ENCODE measurements at places on chromosomes 7 and 10.

DNA sequence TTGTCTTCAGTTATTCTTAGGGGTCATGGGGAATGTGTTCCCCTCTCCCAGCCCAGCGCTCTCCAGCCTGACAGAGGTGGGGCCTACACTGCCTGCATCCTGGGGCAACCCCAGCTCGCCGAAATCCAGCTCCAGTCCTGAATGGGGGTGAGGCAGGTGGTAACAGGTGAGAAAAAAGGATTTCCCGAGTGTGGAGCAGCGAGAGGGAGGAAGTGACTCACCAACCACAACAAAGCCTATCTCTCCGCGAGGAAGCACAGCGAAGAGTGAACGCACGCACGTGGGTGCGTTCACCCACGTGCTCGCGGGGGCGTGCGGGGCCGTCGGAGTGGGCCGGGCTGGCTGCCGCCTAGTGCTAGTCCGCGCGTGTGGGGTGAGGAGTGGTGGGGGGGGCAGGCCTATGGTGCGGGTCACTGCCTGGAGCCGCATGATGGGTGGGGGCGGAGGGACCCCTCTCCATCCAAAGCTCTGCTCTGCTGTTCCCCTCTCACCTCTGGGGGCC is 855 bp upstream of the PALD1 start:
- peak; percentile 38 for DNase-seq

- no peak for DNase-seq
These were observed 21.6 kb downstream of the DNTT start for GRCh38 chr10:96325719-96326373.

DNA sequence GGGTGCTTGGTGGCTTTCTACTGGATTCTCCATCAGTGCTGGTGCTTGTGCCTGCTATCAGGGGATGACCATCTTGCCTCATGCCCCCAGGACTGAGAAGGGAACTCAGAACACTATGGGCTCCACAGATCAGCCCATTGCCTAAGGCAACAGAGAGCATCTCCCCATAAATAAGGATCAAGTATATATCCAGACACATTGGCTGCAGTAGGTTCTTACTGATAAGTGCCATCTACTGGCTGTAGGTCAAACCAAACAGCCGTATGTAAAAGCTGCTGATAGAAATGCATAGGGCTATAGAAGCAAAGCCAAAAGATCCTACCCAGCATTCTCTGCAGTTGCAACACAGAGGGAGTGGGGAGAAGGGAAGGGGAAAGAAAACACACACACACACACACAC is 153.7 kb downstream of the CDK14 start:
- no peak for DNase-seq

GRCh38 chr10:7937315-7937945 is 117.1 kb upstream of the GATA3 start:
- DNase-seq = no peak

DNA sequence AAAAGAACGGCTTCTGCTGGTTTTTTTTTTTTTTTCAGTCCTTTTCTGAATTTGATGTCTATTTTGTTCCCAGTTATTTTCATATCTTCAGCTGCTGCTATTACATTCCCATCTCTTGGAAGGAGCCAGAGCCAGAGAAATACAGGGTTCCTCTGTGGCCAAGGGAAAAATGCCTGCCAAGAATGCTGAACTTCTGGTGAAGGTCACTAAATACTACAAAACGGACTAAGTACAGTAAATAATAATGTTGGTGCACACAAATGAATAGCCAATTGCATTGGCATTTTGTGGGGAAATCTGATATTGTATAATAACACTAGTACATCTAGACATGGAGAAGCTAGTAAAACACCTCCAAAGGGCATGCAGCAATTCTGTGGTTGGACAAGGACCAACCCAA is 56.3 kb upstream of the ZEB1 start:
- DNase-seq = peak; percentile 82

- DNase-seq = no peak
These were observed 24.8 kb upstream of the PLPP4 start for GRCh38 chr10:120432209-120432608.
